ENCODE measurements at places on chromosomes 7 and 10.
A peak's percentile ranks its signal among the peaks of the same experiment; 100 is the strongest.

GRCh38 chr7:2554661-2555111 is 638 bp downstream of the BRAT1 start:
- DNase-seq: no peak

GRCh38 chr7:2480070-2480408 is 3.8 kb upstream of the GRIFIN start:
- no peak for DNase-seq

- DNase-seq: no peak
Observed at GRCh38 chr10:34802692-34803091, 12.4 kb downstream of the PARD3 start.

DNA sequence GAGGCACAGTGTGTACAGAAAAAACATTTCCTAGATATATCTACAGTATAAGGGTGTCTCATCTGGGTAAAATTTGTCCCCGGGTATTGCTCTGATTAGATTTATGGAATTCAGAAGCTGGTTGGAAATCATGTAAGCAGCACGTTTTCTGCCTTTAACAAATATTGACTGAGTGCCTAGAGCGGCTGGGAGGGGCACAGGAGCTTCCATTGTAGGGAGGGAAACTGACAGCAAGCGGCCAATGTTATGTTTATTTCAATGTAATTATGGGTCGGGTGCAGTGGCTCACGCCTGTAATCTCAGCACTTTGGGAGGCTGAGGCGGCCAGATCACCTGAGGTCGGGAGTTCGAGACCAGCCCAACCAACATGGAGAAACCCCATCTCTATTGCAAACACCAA is 4.4 kb upstream of the RFC2 start:
- DNase-seq: no peak

DNA sequence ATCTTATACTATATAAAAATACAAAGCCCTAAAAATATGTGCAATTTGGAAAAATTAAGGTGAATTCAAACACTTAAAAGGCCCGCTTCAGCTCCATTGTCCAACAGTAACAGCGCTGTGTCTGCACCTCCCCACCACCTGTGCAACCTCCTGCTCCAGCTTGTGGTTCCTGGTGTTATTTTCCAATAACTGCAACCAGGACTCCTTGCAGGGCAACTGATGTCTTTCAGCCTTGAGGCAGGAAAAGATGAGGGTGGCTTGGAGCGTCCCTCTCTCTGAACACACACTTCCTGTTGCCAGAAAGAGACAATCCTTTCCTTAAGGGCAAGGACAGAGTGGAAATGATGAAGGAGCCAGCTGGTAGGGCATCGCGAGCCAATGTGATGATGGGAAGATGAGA is 336.0 kb downstream of the GLRX3 start:
- DNase-seq: no peak

- DNase-seq: no peak
Observed at GRCh38 chr10:5844345-5845055, 31.3 kb upstream of the GDI2 start.

DNA sequence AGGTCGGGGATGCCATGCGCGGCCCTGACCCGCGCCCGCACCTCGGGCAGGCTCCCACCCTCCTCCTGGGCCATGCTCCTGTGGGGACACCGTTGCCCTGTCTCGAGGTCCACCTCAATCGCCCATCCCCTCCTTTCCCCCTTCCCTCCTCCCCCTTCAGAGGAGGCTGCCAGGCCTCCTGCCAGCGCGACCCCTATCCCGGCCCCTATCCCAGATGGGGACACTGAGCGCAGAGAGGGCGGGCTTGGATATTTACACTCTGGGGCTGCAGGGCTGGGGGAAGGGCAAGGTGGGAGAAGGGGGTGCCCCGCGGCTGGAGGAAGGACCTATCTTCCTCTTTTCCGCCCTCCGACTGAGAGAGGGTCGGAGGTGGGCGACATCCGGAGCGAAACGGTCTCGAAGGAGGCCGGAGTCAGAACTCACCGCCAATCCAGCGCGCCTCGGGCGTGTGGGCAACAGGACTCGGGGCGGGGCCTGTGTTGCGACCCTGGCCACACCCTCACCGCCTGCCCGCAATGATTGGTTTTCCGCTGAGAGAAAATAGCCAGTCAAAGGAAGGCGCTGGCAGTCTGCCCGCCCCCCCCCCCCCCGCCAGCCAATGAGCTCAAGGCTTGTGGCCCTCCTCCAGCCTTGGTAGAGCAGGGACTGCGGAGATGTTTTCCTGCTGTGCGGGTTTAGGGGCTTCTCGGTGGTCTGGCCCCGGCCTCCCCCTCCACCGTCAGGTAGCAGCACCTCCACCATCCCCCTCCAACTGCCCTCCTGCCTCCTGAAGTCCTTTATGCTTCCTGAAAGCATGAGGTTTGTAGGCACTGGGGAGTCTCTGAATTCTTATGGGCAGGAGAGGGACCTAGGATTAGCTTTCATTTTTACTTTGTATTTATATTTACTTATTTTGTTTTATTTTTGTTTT is at the start of gene METTL27:
METTL27 (minus strand) TSS at position 450 of the 910 bp plus-strand sequence; CDS start at position 74, 376 bp downstream.
- DNase-seq: peak; percentile 78

GRCh38 chr7:129417073-129417472 is 17.2 kb upstream of the STRIP2 start:
- no peak for DNase-seq

DNA sequence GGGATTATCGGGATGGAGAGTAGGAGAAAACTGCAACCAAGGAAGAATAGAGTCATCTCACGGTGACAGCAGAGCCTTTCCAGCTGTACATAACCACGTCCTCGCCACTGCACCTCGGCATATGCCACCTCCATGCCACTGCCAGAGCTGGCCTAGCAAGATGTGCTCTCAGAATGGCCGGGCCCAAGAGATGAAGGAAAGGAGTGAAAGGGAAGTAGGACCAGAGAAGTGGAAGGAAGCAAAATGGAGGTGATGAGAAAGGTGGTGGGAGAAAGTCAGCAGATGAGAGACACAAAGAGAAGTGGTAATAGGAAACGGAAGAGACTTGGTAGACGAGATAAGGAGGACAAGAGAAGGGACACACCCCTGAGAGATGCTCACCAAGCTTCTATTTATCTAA is 8.0 kb upstream of the CALU start:
- no peak for DNase-seq

DNA sequence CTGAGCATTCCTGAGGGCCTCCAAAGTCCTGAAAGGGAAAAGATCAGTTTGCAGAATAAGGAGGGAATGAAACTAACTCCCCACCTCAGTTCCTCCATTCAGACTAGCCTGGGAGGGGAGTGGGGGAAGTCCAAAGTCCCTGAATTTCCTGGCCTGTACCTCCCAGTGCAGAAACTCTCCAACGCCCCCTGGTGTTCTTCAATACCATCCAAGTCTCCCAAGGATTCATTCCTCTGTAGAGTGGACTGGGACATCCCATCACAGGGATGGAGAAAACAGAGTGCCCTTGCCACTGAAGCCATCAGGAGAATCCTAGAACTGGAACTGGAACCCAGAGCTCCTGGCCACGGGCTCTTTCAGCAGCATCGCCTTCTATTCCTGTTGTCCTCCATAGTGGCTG is 1.6 kb upstream of the COL13A1 start:
- no peak for DNase-seq

GRCh38 chr7:123397746-123398338 is 136.6 kb downstream of the IQUB start:
- DNase-seq: no peak

DNA sequence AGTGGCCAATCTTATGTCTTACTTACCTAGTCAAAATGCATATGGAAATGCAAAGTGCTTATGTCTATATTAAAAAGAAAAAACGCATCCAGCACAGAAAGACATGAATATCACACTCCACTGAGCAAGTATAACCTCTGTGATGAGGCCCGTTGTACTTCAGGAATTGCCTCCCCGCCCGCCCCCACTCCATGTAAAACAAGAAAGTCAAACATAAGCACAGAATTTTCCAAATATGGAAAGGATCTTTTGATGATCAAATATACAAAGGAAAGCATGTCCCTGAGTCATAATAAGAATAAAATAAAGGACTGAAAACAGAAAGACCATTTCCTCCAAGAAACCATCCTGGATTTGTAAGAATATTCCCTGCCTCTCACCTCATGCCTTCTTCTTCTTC is 229.1 kb downstream of the BAMBI start:
- DNase-seq: no peak

GRCh38 chr7:25287291-25287690 is 59.0 kb upstream of the NPVF start:
- no peak for DNase-seq

DNA sequence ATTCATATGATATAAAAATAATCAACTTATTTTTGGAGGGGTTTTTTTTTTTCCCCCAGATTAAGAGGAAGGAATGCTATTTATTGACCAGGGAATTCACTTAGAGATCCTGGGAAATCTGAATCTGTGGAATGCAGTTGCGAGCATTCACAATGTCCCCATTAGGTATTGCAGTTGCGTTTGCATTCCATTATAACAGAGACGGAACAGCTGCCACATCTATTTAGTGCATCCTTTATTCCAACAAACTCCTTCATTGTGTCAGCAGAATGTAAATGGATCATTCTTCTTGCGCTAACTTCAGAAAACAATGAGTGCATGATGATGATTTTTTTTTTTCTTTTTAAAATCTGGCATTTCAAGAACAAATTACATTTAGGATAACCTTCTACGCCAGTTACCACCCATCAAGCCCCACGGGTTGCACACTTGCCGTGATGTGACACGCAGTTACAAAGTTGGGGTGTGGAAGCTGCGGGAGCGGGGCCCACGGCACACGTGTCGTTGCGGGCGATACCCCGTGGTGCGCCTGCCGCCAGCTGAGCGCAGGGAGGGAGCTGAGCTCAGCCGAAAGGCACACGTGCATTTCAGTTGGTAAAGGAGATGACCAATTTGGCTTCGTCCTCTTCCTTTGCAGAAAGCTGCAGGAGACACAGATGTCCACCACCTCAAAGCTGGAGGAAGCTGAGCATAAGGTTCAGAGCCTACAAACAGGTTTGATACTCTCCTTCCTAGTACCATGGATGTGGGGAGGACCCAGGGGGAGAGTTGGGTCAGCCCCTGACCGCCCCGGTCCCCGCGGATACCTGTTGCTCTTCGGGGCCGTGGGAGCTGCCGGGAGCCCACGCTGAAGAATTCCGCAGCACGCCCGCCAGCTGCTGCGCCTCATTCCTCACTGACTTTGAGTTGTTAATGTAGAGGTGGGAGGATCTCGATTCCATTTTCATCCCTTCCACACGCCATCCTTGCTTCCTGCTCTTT is 175.3 kb upstream of the SH2B2 start:
- no peak for DNase-seq

DNA sequence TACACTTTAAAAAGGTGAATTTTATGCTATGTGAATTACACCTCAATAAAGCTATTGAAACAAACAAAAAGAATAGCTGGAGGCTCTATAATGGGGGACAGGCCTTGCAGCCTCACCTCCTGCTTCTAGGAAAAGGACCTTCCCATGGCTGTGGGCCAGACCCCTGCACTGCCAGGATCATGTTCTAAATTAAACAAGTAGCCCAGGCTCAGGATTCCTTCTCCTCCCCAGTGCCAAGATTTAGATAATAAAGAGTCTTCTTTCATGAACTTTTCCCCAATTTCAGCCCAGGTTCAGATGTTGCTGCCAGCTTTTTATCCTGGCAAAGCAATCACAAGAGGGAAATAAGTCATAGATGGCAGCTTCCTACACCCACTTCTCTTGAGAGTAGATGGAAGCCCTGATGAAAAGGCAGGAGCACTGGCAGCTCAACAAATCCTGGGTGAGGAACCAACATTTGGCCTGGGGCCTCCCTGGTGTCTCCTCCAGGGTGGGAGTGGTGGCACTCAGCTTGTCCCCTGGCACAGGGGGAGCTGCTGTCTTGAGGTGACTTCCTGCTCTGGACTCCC is 22.2 kb upstream of the CAMK2B start:
- no peak for DNase-seq

DNA sequence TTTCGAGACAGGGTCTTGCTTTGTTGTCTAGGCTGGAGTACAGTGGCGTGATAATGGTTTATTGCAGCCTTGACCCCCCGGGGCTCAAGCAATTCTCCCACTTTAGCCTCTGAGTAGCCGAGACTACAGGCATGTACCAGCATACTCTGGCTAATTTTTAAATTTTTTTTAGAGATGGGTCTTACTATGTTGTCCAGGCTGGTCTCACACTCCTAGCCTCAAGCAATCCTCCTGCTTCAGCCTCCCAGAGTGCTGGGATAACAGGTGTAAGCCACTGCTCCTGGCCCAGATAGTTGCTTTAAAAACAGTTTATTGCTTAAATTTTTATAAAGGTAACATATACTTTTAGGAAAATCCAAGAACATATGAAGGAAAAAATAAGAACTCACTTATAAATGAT is 26.3 kb downstream of the NEURL1 start:
- DNase-seq: no peak

DNA sequence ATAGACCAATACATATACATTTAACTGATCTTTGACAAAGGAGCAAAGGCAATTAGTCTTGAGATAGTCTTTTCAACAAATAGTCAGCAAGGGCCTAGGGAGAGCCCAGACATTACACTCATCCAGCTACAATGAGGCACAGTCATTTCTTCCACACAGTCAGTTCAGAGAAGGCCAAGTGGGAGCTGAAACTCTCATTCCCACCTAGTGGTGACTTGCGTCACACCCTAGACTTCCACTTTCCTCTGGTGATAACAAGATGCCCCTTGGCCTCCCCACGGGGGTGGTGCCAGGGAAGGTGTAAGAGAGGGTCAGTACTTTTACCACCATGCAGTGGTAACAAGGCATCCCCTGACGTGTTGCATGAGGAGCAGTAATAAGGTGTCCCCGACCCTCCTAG is 8.0 kb downstream of the FRMPD2 start:
- no peak for DNase-seq

DNA sequence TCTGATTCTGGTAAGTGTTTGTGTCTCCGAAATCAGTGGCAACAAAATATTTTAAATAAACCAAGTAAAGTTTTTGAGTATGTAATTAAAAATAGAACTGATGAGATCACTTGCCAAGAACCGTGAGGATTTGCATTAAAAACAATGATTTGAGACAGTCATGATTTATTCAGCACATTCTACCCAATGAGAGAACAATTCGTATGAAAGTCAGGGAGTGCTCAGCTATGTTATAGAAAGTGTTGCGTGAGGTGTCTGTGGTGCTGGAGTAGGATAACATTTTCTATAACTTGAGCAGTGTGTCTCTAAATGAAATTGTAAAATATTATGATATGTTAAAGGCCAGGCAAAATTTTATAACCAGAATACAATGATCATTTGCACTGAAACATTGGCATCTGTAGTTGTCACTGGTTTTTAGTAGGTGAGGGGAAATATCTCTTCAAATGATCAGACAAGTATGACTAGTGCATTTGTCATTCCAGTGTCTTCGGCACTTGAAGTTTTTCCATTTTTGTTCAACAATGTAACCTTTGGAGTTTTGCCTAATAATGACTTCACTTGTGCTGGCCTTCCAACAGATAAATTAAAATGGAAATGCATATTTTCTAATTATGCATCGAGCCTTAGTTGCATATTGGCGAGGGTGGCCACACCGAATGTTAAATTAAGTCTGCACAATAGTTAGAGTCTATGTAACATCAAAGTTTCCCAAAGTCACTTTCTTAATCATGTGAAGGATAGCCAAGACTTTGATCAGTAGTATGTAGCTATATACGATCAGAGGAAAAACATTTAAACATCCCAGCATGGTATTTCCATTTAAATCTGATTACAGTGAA is 335.9 kb downstream of the GFRA1 start:
- DNase-seq: no peak
